ENCODE measurements at places on chromosomes 7 and 10.

DNA sequence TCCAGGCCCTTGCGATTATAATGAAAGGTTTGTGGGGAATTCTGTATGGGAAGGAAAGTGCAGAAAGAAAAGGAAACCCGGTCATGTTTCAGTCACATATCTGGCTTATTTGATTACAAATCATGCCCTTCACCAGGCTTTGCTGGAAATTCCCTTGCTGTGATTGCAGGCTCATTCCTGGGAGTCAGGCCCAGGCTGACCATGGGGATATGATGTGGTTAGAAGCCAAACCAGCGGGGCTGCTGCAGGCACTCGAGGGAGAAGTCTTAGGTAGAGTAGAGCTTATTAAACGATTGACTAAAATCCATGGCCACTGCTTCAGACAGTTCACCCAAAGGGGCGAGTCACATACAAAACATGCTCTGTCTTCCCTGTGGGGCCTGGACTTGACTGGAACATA, 16.2 kb downstream of the PKD1L1 start:
- H3K27ac ChIP-seq = no peak overlapping the region
- no peaks in the 10 kb centered on the region for H3K36me3 ChIP-seq
- no peak overlapping the region for H3K4me3 ChIP-seq

GRCh38 chr7:38781991-38782390, 127.0 kb downstream of the VPS41 start:
- no peak overlapping the region for H3K4me3 ChIP-seq
- no peaks in the 10 kb centered on the region for H3K4me1 ChIP-seq
- H3K27me3 ChIP-seq = no peaks in the 10 kb centered on the region
- H3K36me3 ChIP-seq = no peaks in the 10 kb centered on the region
- no peak for DNase-seq

- DNase-seq = no peak
- no peaks in the 10 kb centered on the region for H3K36me3 ChIP-seq
- H3K27ac ChIP-seq = no peak overlapping the region
- no peaks in the 10 kb centered on the region for H3K27me3 ChIP-seq
- no peak overlapping the region for H3K4me3 ChIP-seq
These were observed 304.0 kb upstream of the ETV1 start for GRCh38 chr7:14293434-14293833.

GRCh38 chr10:124242365-124242764, 149.0 kb upstream of the CHST15 start:
- H3K4me1 ChIP-seq = no peaks in the 10 kb centered on the region
- no peak overlapping the region for H3K27ac ChIP-seq
- no peak for DNase-seq
- H3K36me3 ChIP-seq = no peaks in the 10 kb centered on the region
- H3K4me3 ChIP-seq = no peak overlapping the region

- H3K36me3 ChIP-seq = no peaks in the 10 kb centered on the region
- peaks cover 9% of the 10 kb centered on the region for H3K4me1 ChIP-seq
- no peak overlapping the region for H3K4me3 ChIP-seq
- DNase-seq = no peak
These were observed 18.5 kb downstream of the TMEM72 start for GRCh38 chr10:44929356-44930255.

GRCh38 chr10:82335831-82336230, 460.8 kb downstream of the NRG3 start:
- DNase-seq = no peak
- no peak overlapping the region for H3K4me3 ChIP-seq

- no peak overlapping the region for H3K4me3 ChIP-seq
- H3K27ac ChIP-seq = no peak overlapping the region
- H3K36me3 ChIP-seq = no peaks in the 10 kb centered on the region
- no peak for DNase-seq
- H3K27me3 ChIP-seq = no peaks in the 10 kb centered on the region
- no peaks in the 10 kb centered on the region for H3K4me1 ChIP-seq
These were observed 96.3 kb downstream of the SMURF1 start for GRCh38 chr7:99047526-99048077.

DNA sequence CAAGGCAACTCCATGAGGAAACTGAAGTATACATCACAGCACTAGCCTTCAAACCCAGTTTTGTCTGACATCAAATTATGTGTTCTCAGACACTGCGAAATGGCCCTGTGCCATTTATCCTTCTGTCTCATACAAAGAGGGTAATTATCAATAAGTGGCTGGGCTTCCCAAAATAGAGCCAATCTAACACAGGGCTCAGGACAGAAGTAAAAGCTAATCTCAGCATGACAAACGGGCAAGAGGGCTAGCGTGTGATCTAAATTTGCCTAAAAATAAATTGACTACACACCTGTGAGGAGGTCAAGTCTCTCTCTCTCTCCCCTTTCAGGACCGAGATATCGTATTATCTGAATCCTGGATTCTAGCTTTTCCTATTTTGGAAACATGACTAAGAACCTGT, 67.2 kb downstream of the DGKB start:
- DNase-seq = no peak
- no peaks in the 10 kb centered on the region for H3K4me1 ChIP-seq
- H3K27me3 ChIP-seq = no peaks in the 10 kb centered on the region
- H3K36me3 ChIP-seq = no peaks in the 10 kb centered on the region

DNA sequence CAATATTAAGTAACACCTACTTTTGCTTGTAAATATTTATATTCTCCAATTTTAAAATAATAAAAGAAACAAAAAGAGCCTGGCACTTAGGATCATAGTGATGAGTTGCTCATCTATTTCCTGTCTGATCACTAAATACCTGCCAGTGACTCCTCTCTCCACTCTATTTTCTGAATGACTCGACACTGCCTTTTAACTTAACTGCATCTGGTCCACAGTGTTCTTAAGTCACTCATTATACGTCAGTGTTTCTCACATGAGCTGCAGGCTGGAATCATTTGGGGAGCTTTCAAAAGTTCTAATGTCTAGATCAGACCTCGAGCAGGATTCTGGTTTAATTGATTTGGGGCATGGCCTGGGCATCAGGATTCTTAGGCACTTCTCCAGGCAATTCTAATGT, 78.0 kb upstream of the AGBL3 start:
- peak overlapping the region; percentile 28 for H3K27ac ChIP-seq
- H3K4me1 ChIP-seq = peaks cover 79% of the 10 kb centered on the region
- H3K27me3 ChIP-seq = no peaks in the 10 kb centered on the region

DNA sequence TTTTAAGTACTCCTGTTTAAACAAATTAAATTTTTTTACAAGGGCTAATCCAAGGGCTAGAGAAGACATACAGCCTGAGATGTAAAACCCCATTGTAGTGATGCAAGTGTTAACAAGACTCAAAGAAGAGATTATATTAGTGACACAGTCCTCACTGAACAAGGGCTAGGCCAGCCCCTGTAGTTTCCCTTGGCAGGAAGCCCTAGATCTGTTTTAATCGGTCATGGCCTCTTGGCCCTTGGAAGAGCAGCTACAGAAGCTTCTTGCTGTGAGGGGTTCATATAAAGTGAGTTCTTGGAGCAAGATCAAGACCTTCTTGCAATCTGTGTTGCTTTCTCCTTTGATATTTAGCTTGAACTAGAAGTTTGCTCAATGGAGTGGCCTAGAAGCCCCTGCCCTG, 1339.4 kb downstream of the XPNPEP1 start:
- no peak overlapping the region for H3K4me3 ChIP-seq
- no peak for DNase-seq
- no peak overlapping the region for H3K27ac ChIP-seq

DNA sequence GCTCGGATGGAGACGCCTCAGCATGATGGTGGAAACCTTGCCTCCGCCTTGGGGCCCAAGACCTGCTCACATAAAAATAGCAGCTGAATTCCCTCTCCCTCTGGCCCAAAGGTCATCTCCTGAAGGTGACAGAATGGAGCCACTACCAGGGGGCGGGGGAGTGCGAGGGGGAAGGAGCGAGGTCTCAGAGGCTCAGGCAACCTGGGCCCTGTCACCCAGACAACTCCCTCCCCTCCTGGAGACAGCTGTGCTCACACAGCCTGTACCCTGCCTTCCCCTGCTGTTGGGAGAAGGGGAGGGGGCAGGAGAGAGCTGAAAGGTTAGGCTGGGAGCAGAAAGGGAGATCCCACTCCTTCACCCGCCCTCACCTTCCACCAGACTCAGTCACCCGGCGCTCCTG, 173.0 kb upstream of the RHEB start:
- no peak overlapping the region for H3K4me3 ChIP-seq
- H3K36me3 ChIP-seq = no peaks in the 10 kb centered on the region
- DNase-seq = no peak
- H3K4me1 ChIP-seq = peaks cover 42% of the 10 kb centered on the region
- H3K27ac ChIP-seq = no peak overlapping the region

GRCh38 chr10:119250641-119251314, 43.4 kb downstream of the GRK5 start:
- no peaks in the 10 kb centered on the region for H3K27me3 ChIP-seq
- H3K4me1 ChIP-seq = peaks cover 90% of the 10 kb centered on the region
- no peak overlapping the region for H3K4me3 ChIP-seq
- DNase-seq = no peak
- peak overlapping the region; percentile 85 for H3K27ac ChIP-seq

DNA sequence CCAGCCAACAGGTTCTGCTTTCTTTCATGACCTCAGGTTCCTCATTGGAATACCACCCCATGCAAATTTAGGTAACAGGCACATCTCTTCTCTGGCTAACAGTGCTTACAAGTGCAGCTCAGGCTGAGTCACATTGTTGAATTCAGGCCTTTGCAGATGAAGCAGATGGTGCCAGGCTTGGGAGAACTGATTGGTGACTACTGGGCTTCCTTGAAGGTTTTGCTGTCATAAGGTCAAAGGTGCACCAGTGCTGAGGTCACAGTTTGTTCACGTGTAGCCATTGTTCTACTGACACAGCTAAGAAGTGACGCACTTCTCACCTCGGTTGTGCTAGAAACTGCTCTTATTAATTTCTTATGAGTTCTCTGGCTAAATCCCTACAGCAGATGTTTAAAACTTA, 128.6 kb upstream of the BMPER start:
- DNase-seq = no peak
- no peak overlapping the region for H3K27ac ChIP-seq
- H3K4me3 ChIP-seq = no peak overlapping the region
- H3K36me3 ChIP-seq = no peaks in the 10 kb centered on the region
- H3K4me1 ChIP-seq = peaks cover 10% of the 10 kb centered on the region

DNA sequence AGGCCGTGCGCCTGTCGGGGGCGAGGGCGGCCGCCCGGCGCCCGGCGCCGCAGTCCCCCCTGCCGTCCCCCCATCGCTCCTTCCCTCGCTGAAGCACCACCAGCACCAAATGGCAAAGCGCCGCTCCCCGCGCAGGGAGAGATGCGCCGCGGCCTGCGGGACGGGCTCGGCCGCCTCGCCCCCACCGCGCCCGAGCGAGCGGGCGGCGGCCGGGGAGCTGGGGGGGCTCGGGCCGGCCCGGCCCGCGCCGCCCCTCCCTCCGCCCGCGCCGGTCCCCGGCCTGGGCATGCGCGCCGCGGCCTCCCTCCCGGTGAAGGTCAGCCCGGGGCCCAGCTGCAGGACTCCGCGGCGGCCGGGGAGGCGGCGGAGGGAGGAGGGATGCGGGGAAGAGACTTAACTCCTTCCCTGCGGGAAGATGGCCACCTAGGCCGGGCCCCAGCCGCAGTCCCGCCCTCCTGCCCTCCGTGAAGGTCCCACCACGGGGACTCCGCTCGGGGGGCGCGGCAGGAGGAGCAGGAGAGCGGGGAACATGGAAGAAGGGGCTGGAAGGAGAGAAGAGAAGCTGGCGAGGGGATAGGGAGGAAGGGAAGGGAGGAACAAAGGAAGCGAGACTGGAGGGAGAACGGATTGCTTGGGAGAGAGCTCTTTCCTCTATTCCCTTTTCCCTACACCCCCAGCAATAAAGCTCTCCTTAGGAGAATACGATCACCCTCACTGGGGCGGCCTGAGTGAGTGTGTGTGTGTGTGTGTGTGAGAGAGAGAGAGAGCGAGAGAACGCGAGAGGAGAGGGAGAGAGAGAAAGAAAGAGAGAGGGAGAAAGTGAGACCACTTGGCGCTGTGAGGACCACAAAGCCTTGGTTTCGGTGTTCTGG, 3.4 kb upstream of the SMARCD3 start:
- H3K27ac ChIP-seq = peak overlapping the region; percentile 94
- no peaks in the 10 kb centered on the region for H3K27me3 ChIP-seq
- no peak for DNase-seq
- peaks cover 48% of the 10 kb centered on the region for H3K4me1 ChIP-seq
- H3K36me3 ChIP-seq = no peaks in the 10 kb centered on the region

GRCh38 chr10:62381385-62382102, 7.4 kb downstream of the ZNF365 start:
- H3K27ac ChIP-seq = no peak overlapping the region
- H3K36me3 ChIP-seq = no peaks in the 10 kb centered on the region
- H3K4me3 ChIP-seq = no peak overlapping the region
- DNase-seq = no peak
- no peaks in the 10 kb centered on the region for H3K4me1 ChIP-seq

GRCh38 chr7:143975617-143976016, 21.0 kb downstream of the OR2F1 start:
- no peak overlapping the region for H3K27ac ChIP-seq
- H3K36me3 ChIP-seq = no peaks in the 10 kb centered on the region
- H3K27me3 ChIP-seq = no peaks in the 10 kb centered on the region
- DNase-seq = no peak
- no peaks in the 10 kb centered on the region for H3K4me1 ChIP-seq

GRCh38 chr10:99569961-99570360, 37.2 kb downstream of the NKX2-3 start:
- no peak overlapping the region for H3K27ac ChIP-seq
- DNase-seq = no peak
- no peaks in the 10 kb centered on the region for H3K4me1 ChIP-seq
- H3K4me3 ChIP-seq = no peak overlapping the region
- H3K27me3 ChIP-seq = no peaks in the 10 kb centered on the region

GRCh38 chr10:121309164-121309563, 289.1 kb downstream of the FGFR2 start:
- no peak for DNase-seq
- H3K36me3 ChIP-seq = no peaks in the 10 kb centered on the region
- H3K4me3 ChIP-seq = no peak overlapping the region
- H3K27me3 ChIP-seq = no peaks in the 10 kb centered on the region
- no peaks in the 10 kb centered on the region for H3K4me1 ChIP-seq

DNA sequence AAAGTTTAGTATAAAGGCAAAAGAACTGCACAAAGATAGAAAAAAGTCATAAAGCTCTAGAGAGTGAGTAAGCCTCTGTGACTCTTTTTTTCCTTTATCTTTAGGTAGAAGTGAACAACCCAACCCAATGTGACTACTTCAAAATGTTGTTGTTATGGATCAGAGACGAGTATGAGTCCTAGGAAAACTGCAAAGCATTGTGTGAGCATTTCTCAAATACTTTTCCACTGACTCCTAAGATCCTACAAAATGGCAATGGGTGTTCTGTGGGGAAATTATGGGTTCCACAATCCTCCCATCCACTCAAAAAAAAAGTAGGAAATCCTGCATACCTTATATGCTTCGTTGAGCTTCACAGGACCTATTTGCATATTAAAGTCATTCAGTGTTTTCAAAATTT, 177.1 kb downstream of the DGKI start:
- no peaks in the 10 kb centered on the region for H3K27me3 ChIP-seq
- no peak overlapping the region for H3K4me3 ChIP-seq
- H3K4me1 ChIP-seq = no peaks in the 10 kb centered on the region
- no peaks in the 10 kb centered on the region for H3K36me3 ChIP-seq
